Effector memory CD4-positive, alpha-beta T cell (primary cell): ENCODE measurements at places on chromosomes 1 and 21.

DNA sequence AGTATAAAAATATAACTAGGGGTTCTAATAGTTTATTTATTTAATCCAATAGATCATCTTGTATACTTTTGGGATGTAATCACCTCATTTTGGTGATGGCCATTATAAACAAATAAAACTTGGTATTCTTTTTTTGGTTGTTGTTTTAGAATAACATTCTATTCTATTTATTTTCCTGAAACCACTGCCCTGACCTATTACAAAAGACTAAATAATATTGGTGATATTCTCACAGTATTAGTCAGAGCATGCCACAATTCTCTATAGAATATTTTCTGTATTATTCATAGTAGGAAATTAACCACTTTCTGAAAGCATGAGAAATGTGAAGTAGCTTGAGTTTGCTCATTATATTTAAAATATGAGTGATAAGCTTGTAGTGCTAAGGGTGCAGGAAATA is 54.1 kb upstream of the LRRC7 start:
- no peak overlapping the region for H3K27ac ChIP-seq
- no peak for DNase-seq
- no peaks in the 10 kb centered on the region for H3K4me1 ChIP-seq
- no peaks in the 10 kb centered on the region for H3K27me3 ChIP-seq
- no peak overlapping the region for H3K4me3 ChIP-seq

DNA sequence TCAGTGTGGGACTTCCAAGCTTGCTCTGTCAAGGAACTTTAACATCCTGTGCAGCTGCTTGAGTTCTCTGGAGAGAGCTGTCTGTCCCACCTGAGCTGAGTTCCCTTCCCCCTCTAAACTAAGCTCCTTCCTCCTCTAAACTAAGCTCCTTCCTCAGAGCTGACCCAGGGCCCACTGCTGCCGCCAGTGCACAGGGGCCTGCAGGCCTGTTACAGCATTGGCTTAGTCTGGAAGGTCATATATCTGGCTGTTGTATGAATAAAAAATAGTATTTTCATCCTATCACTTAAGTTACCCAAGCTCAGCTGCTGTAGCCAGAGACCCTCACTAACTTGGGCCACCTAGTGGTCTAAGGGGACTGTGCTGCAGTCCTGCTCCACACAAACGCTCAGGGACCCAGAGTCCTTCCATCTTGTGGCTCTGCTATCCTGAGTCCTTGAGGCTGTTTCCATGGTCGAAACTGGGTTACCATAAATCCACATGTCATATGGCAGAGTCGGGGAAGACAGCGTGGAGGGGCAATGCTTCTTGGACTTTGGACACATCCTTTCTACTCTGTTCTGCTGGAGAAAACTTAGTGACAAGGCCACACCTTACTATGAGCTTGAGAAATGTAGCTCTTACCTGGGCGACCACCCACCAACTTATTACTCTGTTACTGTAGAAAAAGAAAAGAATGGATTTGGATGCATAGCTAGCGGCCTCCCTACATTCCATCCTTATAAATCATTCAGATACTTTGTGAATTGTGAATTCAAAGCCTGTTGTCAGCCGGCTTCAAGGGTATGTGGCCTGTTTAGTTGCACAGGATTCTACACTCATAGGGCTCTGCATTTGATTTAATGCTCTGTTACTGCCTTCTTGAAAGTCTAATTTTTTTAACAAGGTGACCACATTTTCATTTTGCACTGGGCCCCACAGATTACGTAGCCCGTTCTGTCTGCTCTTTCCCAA is 71.4 kb upstream of the GCLM start:
- H3K36me3 ChIP-seq: no peaks in the 10 kb centered on the region
- H3K27me3 ChIP-seq: no peaks in the 10 kb centered on the region
- no peaks in the 10 kb centered on the region for H3K4me1 ChIP-seq
- H3K4me3 ChIP-seq: no peak overlapping the region
- H3K27ac ChIP-seq: no peak overlapping the region

- H3K27ac ChIP-seq: no peak overlapping the region
- DNase-seq: no peak
- H3K4me1 ChIP-seq: peaks cover 7% of the 10 kb centered on the region
- peaks cover 20% of the 10 kb centered on the region for H3K27me3 ChIP-seq
- H3K4me3 ChIP-seq: no peak overlapping the region
These were observed 3.6 kb upstream of the PRDM16 start for GRCh38 chr1:3065396-3065795.

DNA sequence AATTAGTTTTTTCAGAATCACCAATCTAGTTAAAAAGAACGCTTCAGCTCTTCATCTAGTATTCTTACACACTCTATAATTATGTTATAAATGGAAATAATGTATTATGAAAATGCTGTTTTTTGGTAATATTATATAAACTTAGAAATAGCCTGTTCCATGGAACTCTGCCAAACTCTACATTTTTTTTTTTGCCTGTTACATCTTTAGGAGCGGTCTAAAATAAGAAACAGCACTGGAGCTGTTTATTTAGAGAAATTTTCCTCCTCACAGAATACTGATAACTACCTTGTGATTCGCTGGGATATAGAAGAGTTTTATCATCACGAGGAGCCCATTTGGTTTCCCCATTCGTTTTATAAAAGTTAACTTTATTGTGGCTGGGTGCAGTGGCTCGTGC is 58.5 kb downstream of the PKN2 start:
- no peaks in the 10 kb centered on the region for H3K4me1 ChIP-seq
- no peaks in the 10 kb centered on the region for H3K27me3 ChIP-seq
- H3K36me3 ChIP-seq: peaks cover 4% of the 10 kb centered on the region
- no peak for DNase-seq
- no peak overlapping the region for H3K27ac ChIP-seq

GRCh38 chr1:191240925-191241324 is 763.3 kb upstream of the BRINP3 start:
- no peaks in the 10 kb centered on the region for H3K27me3 ChIP-seq
- H3K4me1 ChIP-seq: no peaks in the 10 kb centered on the region
- no peak overlapping the region for H3K27ac ChIP-seq
- no peak overlapping the region for H3K4me3 ChIP-seq
- no peaks in the 10 kb centered on the region for H3K36me3 ChIP-seq

- no peaks in the 10 kb centered on the region for H3K27me3 ChIP-seq
- H3K27ac ChIP-seq: no peak overlapping the region
- no peak overlapping the region for H3K4me3 ChIP-seq
- no peaks in the 10 kb centered on the region for H3K4me1 ChIP-seq
- no peak for DNase-seq
These were observed 27.2 kb upstream of the KIAA0040 start for GRCh38 chr1:175219774-175220173.

DNA sequence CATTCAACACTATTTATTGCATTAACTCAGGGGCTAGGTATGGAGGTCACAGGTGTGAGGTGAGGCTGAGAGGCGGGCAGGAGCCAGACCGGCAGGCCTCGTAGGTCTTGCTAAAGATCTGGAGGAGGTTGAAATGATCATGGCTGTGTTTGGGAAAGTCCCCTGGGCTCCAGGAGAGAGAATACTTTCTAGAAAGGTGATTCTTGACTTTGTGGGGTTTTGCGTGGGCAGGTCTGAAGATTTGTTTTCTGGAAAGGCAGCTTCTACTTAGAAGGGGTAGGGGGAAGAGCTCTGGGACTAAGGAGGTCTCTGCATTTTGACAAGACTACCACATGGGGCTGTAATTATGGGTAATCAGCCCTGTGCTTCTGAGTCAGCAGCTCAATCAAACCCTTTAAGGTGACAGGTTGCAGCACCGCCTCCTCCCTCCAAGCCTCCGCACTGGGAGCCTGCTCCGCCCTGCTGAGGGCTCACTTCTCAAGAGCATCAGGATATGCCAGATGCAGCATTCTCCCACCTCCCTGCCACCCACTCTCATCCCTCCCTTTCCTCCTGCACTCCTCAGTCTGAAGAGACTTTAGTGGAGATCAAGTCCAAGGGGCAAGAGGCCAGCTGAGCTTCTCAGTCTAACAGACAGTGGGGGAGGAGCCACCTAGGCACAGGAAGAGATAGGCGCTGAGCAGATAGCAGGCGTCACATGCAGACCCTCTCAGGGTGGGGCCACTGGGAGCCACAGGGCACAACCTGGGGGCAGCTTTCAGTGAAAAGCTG is 30.5 kb downstream of the SLC30A1 start:
- H3K4me1 ChIP-seq: no peaks in the 10 kb centered on the region
- H3K27ac ChIP-seq: no peak overlapping the region
- no peak overlapping the region for H3K4me3 ChIP-seq
- H3K36me3 ChIP-seq: no peaks in the 10 kb centered on the region
- no peak for DNase-seq

DNA sequence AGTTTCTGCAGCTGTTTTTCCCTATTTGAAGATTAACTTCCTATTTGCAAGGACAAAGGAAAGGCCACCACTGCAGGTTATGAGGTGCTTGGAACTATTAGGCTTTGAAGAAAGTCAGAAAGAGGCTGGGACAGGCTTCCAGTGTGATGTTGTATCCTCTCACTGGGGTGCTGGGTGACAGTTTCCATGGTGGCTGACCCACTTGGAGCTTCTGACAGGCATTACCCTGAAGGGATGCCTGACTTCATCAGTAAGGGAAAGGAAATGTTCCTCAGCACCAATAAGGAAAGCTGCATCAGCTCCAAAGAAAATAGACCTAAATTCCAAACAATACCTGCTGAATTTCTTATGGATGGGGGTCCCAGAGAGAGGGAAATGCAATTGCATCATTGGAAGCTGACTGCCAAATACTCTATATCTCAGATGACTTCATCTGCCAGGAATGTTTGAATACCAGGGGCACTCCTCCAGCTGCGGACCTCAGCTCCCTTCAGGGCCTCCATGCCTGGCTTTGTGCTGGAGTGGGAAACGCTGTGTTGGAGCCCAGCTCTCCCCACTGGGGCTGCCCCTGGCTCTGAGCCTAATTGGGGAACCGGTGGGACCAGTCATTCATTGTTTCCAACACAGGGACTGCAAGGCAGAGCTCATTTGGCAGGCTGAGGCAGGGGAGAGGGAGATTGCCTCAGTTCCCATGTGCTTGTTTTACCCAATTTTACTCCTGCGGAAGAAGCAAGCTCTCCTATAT is 76.6 kb downstream of the RGL1 start:
- no peak overlapping the region for H3K27ac ChIP-seq
- H3K4me1 ChIP-seq: no peaks in the 10 kb centered on the region
- H3K27me3 ChIP-seq: no peaks in the 10 kb centered on the region
- no peak for DNase-seq
- H3K4me3 ChIP-seq: no peak overlapping the region

DNA sequence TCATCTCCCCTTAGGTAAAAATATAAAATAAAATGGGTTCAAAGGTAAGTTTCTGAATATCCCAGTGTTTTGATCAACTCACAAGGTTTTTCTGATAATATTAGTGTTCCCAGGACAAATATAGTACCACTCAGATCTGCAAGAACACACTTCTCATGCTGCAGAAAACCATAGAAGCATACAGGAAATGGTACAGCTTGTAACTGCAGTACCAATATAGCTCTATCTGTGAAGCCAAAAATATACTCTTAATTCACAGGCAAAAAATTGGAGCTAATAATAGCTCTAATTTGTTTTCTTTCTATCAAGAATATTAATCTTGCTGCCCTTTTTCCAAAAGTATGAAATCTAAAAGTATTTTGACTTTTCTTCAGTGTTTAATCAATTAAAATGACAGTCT is 13.2 kb downstream of the VPS45 start:
- H3K27ac ChIP-seq: no peak overlapping the region
- DNase-seq: no peak
- no peak overlapping the region for H3K4me3 ChIP-seq
- no peaks in the 10 kb centered on the region for H3K27me3 ChIP-seq

- no peaks in the 10 kb centered on the region for H3K4me1 ChIP-seq
- H3K36me3 ChIP-seq: no peaks in the 10 kb centered on the region
- DNase-seq: no peak
These were observed 14.3 kb upstream of the ALG14 start for GRCh38 chr1:95086949-95087533.

DNA sequence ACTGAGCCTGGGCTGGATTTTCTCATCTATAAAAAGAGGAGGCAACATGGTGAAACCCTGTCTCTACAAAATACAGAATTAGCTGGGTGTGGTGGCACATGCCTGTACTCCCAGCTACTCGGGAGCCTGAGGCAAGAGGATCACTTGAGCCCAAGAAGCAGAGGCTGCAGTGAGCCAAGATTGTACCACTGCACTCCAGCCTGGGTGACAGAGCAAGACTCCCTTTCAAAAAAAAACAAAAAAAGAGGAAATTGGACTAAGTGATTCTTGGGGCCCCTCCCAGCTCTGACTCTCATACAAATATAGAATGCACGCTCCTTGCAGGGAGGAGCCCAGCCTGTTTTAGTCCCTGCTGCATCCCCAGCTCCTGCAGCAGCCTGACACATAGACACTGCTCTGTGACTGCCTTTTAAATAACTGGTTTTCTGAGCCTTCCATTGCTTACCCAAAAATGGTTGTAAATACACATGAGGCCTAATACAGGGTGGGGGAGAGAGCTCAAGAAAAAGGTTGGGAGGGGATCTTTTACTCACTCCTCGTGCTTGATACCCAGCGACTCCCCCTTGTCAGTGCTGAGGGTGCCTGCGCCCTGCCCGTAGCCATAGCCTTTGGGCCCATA is 17.2 kb downstream of the CSRP1 start:
- DNase-seq: no peak
- H3K4me3 ChIP-seq: no peak overlapping the region
- H3K36me3 ChIP-seq: peaks cover 70% of the 10 kb centered on the region
- no peaks in the 10 kb centered on the region for H3K4me1 ChIP-seq
- H3K27ac ChIP-seq: no peak overlapping the region

DNA sequence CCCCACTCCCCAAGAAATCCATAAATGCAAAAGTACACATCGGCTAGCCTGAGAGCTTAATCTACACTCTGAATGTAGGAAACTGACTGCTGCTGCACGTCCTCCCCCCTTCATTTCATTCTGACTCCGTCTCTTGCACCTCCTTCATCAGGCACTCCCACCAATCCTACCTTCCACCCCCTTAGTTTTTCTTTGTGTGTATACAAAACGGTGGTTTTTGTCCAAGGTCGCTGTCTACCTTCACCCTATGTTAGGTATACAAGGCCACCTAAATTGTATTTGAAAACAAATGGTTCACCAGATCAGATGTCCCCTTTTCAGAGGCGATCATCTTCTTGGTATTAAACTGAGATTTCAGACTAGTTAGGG is 1.9 kb downstream of the WDR26 start:
- no peak for DNase-seq
- peak overlapping the region; percentile 85 for H3K27ac ChIP-seq
- H3K36me3 ChIP-seq: no peaks in the 10 kb centered on the region
- H3K4me3 ChIP-seq: peak overlapping the region; percentile 87
- H3K27me3 ChIP-seq: no peaks in the 10 kb centered on the region

- H3K27me3 ChIP-seq: no peaks in the 10 kb centered on the region
- no peak for DNase-seq
- H3K4me3 ChIP-seq: no peak overlapping the region
- no peaks in the 10 kb centered on the region for H3K4me1 ChIP-seq
- H3K27ac ChIP-seq: no peak overlapping the region
These were observed 642.8 kb downstream of the KCNT2 start for GRCh38 chr1:195965475-195965874.

GRCh38 chr1:119829625-119830024 is 18.4 kb upstream of the REG4 start:
- DNase-seq: no peak
- no peaks in the 10 kb centered on the region for H3K27me3 ChIP-seq

GRCh38 chr1:210405316-210405715 is 76.6 kb downstream of the HHAT start:
- peaks cover 6% of the 10 kb centered on the region for H3K4me1 ChIP-seq
- H3K27me3 ChIP-seq: no peaks in the 10 kb centered on the region
- no peak overlapping the region for H3K4me3 ChIP-seq
- no peak for DNase-seq
